ENCODE measurements at places on chromosomes 5 and 9.

DNA sequence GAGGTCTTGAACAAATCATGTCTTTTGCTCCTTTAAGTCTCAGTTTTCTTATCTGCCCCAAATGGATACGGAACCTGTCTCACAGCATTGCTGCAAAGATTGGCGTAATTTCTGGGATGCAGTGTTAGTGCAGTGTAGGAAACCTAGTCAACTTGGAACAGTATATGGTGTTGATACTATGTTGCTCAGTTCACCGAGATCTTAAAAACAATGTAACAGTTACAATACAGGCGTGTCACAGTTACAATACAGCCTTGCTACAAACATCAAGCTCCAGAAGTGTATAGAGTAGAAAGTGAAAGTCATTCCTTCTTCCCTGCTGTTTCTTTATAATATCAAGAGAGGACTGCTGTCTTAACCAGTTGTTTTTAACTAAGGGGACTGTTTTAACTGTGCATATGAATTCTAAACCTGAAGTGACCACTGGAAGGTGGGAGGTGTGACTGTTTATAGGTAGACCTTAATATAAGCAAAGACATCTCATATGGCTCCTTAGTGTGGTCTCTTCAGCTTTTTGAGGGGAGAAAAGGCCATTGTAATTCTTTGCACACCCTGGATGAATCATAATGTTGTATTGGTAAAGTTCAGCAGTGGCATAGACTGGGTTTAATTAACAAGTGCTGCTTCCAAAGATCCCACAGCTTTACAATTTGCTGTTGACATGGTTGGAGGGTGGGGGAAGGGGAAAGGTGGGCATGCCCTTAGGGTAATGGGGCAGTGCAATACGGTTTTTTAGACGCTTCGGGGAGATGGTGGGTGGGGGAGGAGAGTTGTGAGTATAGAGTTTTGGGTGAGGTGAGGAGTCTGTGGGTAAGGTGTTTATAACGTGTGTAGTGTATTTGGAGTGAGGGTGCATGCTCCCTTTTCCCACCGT lies 12.9 kb downstream of the PRRC2B start:
- no peaks in the 10 kb centered on the region for H3K27me3 ChIP-seq
- H3K4me3 ChIP-seq = peak overlapping the region; percentile 54
- H3K36me3 ChIP-seq = peaks cover 5% of the 10 kb centered on the region
- peaks cover 92% of the 10 kb centered on the region for H3K4me1 ChIP-seq

DNA sequence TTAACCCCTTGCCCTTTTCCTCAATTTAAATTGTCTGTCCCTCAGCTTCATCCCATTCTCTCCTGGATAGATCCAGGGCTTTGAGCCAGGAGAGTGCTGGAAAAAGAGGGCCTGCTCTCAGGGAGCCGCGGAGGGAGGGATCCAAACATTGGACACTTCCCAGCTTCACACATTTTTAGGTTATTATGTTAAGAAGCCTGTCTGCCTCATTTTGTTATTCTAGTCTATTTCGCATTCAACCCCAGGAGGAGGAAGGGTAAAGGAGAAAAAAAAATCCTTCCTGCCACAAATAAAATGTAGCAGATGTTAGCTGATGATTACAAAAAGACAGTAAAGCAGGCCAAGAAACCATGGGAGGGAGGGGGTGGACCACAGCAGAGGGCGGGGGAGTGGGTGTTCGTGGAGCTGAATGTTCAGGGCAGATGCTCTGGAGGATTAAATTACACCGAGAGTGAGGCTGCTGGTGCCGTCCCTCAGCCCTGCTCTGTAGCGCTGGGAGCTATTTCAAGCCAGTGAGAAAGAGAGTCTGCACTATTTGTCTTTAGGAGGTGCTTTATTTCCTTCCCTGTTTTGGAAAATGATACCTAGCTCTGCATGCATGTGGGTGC lies 60.6 kb upstream of the ZFR start:
- H3K4me1 ChIP-seq = peaks cover 14% of the 10 kb centered on the region
- no peaks in the 10 kb centered on the region for H3K36me3 ChIP-seq
- no peak overlapping the region for H3K27ac ChIP-seq
- H3K4me3 ChIP-seq = no peak overlapping the region

DNA sequence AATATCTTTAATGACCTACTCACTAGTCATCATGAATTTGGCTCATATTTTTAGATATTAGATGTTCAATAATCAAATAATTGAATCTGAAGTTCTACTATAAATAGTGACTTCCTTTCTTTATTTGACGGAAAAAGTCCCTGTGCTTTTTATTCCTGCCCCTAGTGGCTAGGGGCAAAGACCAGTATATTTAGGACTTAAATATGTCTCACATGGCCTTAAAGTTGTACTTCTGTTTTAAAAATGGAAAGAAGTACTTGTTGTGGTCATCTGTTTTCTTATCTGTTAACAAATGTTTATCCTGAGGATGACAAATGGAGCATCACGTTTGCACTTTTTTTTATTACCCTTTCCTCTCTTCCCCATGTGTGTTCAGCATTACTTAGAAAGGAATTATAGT lies 89.2 kb upstream of the GRHPR start:
- no peaks in the 10 kb centered on the region for H3K27me3 ChIP-seq
- no peak overlapping the region for H3K27ac ChIP-seq
- H3K36me3 ChIP-seq = no peaks in the 10 kb centered on the region
- no peak for DNase-seq
- H3K4me3 ChIP-seq = no peak overlapping the region
- H3K4me1 ChIP-seq = no peaks in the 10 kb centered on the region

- H3K27ac ChIP-seq = no peak overlapping the region
- no peaks in the 10 kb centered on the region for H3K27me3 ChIP-seq
- no peak overlapping the region for H3K4me3 ChIP-seq
- peaks cover 3% of the 10 kb centered on the region for H3K36me3 ChIP-seq
- DNase-seq = peak; percentile 59
Measured at GRCh38 chr9:134165357-134166315, 1.3 kb upstream of the RNU6ATAC start.

DNA sequence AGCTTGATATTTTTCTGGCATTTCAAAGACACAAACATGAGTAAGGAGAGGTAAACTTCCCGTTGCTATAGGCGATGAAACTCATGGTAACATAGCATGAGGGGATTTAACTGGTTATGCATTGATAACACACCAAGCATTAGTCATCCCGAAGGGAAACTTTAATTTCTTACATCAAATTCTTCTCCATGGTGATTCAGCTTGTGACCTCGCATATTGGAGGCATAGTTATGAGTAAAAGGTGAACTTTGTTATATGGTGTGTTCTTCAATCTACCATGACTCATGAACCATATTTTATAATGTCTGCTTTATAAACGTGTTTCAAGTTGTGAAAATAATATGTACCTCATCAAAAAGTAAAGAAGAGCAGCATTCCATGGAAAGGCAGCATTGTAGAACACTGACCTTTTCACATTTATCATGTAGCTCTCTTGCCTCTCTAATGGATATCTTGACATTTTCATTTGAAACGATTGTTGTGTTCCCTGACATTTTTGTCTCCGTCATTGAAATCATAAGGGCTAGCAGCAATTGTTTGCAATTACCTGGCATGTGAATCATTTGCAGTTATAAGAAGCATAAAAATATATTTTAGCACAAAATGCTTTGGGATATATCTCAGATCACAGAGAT lies 491.8 kb downstream of the ANXA1 start:
- no peaks in the 10 kb centered on the region for H3K36me3 ChIP-seq
- no peak overlapping the region for H3K4me3 ChIP-seq
- no peak overlapping the region for H3K27ac ChIP-seq
- no peaks in the 10 kb centered on the region for H3K27me3 ChIP-seq
- H3K4me1 ChIP-seq = no peaks in the 10 kb centered on the region
- no peak for DNase-seq

GRCh38 chr5:174807471-174807870 lies 83.1 kb downstream of the MSX2 start:
- peaks cover 4% of the 10 kb centered on the region for H3K27me3 ChIP-seq
- H3K27ac ChIP-seq = no peak overlapping the region
- no peaks in the 10 kb centered on the region for H3K36me3 ChIP-seq
- no peak for DNase-seq
- no peak overlapping the region for H3K4me3 ChIP-seq

GRCh38 chr5:123868267-123868666 lies 356.3 kb downstream of the CSNK1G3 start:
- H3K36me3 ChIP-seq = no peaks in the 10 kb centered on the region
- DNase-seq = no peak
- H3K27ac ChIP-seq = no peak overlapping the region
- no peaks in the 10 kb centered on the region for H3K4me1 ChIP-seq
- no peak overlapping the region for H3K4me3 ChIP-seq

DNA sequence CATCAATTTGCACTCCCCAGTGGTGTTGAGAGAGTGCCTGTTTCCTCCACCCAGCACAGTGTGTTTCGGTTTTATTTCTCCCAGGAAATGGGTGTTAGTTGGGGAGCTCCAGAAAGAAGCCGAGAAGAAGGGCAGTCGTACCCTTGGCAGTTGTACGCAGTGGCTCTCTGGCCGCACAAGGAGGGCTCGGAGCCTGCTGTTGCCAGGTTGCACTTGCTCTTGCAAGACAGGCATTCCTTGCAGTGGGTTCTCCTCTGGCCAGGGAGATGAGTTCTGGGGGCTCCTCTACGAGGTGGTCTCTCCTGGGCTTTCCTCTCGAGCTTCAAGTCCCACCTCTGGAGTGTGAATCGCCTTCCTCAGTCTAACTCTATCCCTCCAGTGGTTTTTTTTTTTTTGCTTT lies 29.1 kb downstream of the QRFP start:
- H3K4me1 ChIP-seq = no peaks in the 10 kb centered on the region
- DNase-seq = no peak
- no peak overlapping the region for H3K27ac ChIP-seq
- H3K4me3 ChIP-seq = no peak overlapping the region

- no peak for DNase-seq
- peaks cover 13% of the 10 kb centered on the region for H3K4me1 ChIP-seq
- H3K27ac ChIP-seq = no peak overlapping the region
- H3K4me3 ChIP-seq = no peak overlapping the region
- no peaks in the 10 kb centered on the region for H3K27me3 ChIP-seq
Measured at GRCh38 chr5:109412981-109413402, 3.2 kb upstream of the PJA2 start.

GRCh38 chr9:97740848-97741821 lies 44.0 kb upstream of the XPA start:
- H3K4me3 ChIP-seq = peak overlapping the region; percentile 39
- peaks cover 58% of the 10 kb centered on the region for H3K27me3 ChIP-seq
- peaks cover 6% of the 10 kb centered on the region for H3K4me1 ChIP-seq
- DNase-seq = peak; percentile 54
- H3K27ac ChIP-seq = no peak overlapping the region

Data from activated CD4-positive, alpha-beta memory T cell treated with anti-CD3 and anti-CD28 coated beads for 36 hours (primary cell).